Epithelial cell of esophagus (primary cell): ENCODE measurements at places on chromosomes 1 and 21.

- no peak for DNase-seq
These were observed 4.7 kb downstream of the CELSR2 start for GRCh38 chr1:109253803-109254620.

GRCh38 chr21:37159949-37160348 lies 86.9 kb downstream of the TTC3 start:
- no peak for DNase-seq

DNA sequence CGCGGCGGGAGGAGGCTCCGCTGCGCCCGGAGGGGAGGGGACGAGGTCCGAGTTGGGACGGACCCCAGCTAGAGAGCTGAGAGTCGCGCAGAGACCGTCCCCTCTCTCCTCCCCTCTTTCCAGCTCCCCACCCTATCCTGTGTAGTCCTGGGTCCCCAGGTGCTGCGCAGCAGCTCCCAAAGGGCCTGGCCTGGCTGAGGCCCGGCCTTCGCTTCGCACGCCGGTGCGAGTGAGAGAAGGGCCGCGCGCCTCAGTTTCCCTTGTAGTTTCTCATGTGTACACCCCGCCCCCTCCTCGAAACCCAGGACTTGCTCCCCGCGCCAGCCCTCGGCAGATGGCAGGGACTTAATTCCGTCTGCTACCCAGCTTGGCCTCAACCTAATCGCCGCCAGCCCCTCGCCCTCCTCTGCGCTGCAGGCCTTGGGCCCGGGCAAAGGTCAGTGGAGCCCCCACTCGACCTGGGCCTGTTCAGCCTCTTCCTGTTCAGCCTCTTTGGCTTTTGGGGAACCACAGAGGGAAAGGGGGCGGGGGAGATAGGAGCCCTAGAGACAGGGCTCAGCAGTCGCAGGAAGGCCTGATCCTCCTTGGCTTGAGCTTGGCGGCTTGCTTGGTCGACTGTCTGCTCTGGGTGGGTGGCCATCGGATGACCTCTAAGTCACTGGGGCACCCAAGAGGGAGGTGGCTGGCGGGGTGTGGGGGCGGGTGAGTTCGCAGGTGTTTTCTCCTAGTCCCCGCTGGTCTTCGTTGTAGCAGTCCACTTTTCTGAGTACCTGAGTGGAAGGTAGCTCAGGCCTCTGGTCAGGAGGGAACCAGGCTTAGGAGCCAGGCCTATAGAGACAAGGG lies 1.0 kb downstream of the ZNF687 start:
- peak; percentile 31 for DNase-seq

- peak; percentile 78 for DNase-seq
These were observed 14.4 kb downstream of the SMYD3 start for GRCh38 chr1:246492611-246493245.

DNA sequence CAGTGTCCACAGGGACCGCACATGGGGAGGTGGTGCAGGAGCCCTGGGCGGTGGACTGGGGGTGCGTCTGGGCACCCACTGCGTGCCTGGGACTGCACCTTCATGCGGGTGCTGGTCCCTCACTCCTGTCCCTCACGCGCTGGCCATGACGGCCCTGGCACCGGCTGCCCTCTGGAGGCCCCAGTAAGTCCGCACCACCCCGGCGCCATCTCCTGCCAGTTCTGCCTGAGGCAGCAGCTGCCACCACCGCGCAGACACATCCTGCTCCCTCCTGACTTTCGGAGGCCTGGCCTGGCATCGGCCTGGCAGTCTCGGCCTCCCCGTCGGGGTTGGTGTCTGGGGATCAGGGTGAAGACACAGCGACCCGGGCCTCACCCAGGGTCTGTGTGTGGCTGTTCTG lies 64.8 kb downstream of the MORN1 start:
- no peak for DNase-seq

DNA sequence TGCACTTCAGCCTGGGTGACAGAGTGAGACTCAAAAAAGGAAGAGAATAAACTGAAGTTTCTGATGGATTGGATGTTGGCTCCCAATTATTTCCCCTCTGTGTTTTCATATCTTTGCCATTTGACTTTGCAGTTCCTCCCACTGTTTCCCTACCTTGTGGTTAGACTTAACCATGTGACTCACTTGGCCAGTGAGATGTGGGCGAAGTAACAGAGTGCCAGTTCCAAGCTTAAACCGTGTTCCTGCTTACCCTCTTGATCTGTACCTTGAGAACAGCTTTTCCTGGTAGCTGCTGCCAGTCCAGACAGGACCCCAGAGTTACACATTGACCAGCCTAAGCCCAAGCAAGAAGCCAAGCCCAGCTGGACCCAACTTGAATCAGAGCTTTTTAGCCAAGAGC lies 323.4 kb downstream of the LTN1 start:
- peak; percentile 24 for DNase-seq
